ENCODE measurements at places on chromosomes 4 and X.

- H3K36me3 ChIP-seq, result no peaks in the 10 kb centered on the region
- H3K4me3 ChIP-seq, result no peak overlapping the region
- H3K27me3 ChIP-seq, result no peaks in the 10 kb centered on the region
- H3K4me1 ChIP-seq, result no peaks in the 10 kb centered on the region
Measured at GRCh38 chr4:121457278-121457875, 76.6 kb upstream of the QRFPR start.

GRCh38 chr4:90926957-90927356 lies 799.8 kb downstream of the CCSER1 start:
- no peak overlapping the region for H3K4me3 ChIP-seq
- no peak overlapping the region for H3K27ac ChIP-seq
- DNase-seq, result no peak
- no peaks in the 10 kb centered on the region for H3K36me3 ChIP-seq
- no peaks in the 10 kb centered on the region for H3K4me1 ChIP-seq

DNA sequence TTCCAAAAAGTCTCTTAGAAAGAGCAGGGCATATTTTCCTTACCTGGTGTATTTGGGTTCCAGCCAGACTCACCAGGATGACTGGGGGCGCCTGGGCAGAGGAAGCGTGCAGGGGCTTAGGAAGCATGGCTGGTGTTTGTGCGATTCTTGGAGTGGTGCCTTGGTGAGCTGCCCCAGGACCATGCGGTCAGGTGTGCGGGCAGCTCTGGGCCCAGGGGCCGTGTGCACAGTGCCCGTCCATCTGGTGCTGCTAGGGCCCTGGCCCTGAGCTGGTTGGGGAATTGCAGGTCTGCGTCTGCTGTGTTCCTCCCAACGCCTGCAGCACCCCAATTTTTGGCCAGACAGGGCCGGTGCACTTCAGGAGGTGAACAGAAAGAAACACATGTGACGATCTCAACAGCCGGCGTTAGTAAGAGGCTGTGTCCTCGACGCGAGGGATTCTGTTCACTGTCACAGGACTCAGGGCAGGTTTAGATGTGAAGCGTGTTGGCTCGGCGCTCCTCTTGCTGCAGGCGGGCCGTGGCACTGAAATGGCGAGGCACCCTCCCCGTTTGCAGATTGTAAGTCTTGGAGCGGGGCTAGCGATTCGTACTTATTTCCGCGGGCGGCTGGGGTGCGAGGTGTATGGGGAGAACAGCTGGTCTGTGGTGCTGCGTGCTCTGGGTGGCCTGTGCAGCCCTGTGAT lies 15.2 kb downstream of the RGS12 start:
- H3K27ac ChIP-seq, result no peak overlapping the region
- no peaks in the 10 kb centered on the region for H3K27me3 ChIP-seq
- H3K4me1 ChIP-seq, result peaks cover 17% of the 10 kb centered on the region
- no peaks in the 10 kb centered on the region for H3K36me3 ChIP-seq
- H3K4me3 ChIP-seq, result no peak overlapping the region

- H3K36me3 ChIP-seq, result no peaks in the 10 kb centered on the region
- H3K27ac ChIP-seq, result no peak overlapping the region
- H3K4me1 ChIP-seq, result no peaks in the 10 kb centered on the region
- no peak for DNase-seq
- no peak overlapping the region for H3K4me3 ChIP-seq
Measured at GRCh38 chr4:34935739-34936138, 1308.6 kb downstream of the ARAP2 start.

GRCh38 chrX:16770970-16771482 lies 15.2 kb upstream of the TXLNG start:
- H3K4me1 ChIP-seq, result no peaks in the 10 kb centered on the region
- no peak overlapping the region for H3K27ac ChIP-seq
- no peaks in the 10 kb centered on the region for H3K36me3 ChIP-seq
- H3K27me3 ChIP-seq, result no peaks in the 10 kb centered on the region
- no peak for DNase-seq
- no peak overlapping the region for H3K4me3 ChIP-seq

DNA sequence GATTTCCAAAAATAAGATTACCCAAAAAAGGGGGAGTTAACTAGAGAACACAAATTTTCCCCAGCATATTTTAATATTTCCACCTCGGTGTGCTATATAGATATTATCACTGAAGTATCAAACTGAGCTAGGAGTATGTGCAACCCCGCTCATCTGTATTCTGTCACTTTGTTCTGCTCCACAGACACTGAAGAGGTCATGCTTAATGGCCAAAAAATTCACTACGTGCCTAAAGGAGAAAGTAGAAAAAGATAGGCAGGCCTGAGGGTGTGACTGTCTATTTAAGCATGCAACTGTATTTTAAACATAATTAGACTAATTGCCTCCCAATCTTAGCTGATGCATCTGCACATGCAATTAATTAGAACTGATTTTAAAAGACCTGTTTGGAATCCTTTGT lies 24.5 kb downstream of the SH3RF1 start:
- H3K27ac ChIP-seq, result no peak overlapping the region
- DNase-seq, result no peak
- H3K27me3 ChIP-seq, result no peaks in the 10 kb centered on the region
- H3K36me3 ChIP-seq, result no peaks in the 10 kb centered on the region
- no peak overlapping the region for H3K4me3 ChIP-seq
- peaks cover 17% of the 10 kb centered on the region for H3K4me1 ChIP-seq

GRCh38 chrX:122788216-122788615 lies 395.9 kb upstream of the GRIA3 start:
- no peak overlapping the region for H3K27ac ChIP-seq
- no peaks in the 10 kb centered on the region for H3K4me1 ChIP-seq
- no peaks in the 10 kb centered on the region for H3K27me3 ChIP-seq

- no peak overlapping the region for H3K27ac ChIP-seq
- no peaks in the 10 kb centered on the region for H3K4me1 ChIP-seq
- H3K27me3 ChIP-seq, result no peaks in the 10 kb centered on the region
- no peaks in the 10 kb centered on the region for H3K36me3 ChIP-seq
Measured at GRCh38 chr4:100288811-100289529, 98.7 kb upstream of the DDIT4L start.

DNA sequence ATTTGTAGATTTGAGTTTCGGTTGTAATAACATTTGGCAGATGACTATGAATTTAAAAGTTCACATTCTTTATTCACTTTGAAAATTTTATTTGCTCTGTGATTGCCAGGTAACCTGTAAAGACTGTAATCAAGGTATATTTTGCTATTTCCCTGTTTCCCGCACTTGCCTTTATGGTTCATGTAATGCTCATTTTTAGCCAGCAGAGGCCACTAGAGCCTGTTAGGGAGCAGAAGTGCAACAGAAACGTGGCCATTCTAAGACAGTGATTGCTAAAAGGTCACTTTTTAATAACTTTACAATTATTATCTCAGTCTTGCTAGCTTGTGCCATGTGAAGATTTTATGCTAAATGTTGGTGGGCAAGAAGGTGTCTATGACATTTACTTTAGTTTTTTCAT lies 12.4 kb downstream of the YIPF6 start:
- peaks cover 6% of the 10 kb centered on the region for H3K27me3 ChIP-seq
- H3K4me3 ChIP-seq, result no peak overlapping the region
- H3K36me3 ChIP-seq, result no peaks in the 10 kb centered on the region
- peak; percentile 65 for DNase-seq

DNA sequence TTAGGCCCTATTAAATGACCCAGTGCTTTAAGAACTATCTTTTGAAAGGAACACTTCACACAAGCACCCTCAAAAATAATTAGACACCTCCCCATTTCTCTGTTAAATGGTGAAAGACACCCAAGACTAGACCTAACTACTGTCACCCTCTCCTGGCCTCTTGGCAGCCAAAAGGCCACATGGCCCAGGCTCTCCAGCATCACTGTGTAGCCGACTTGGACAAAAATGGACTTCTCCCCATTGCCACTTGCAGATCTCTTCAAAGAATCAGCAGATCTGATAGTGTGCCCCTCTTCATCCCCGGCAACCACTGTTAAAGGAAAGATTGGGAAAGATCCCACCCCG lies 2.0 kb downstream of the MID1IP1 start:
- no peaks in the 10 kb centered on the region for H3K4me1 ChIP-seq
- peak overlapping the region; percentile 42 for H3K4me3 ChIP-seq
- no peak for DNase-seq
- H3K36me3 ChIP-seq, result peaks cover 4% of the 10 kb centered on the region

- no peaks in the 10 kb centered on the region for H3K27me3 ChIP-seq
- no peaks in the 10 kb centered on the region for H3K4me1 ChIP-seq
- H3K36me3 ChIP-seq, result no peaks in the 10 kb centered on the region
Measured at GRCh38 chr4:3420606-3420955, 21.2 kb upstream of the HGFAC start.

- no peak for DNase-seq
- H3K27me3 ChIP-seq, result no peaks in the 10 kb centered on the region
- no peaks in the 10 kb centered on the region for H3K4me1 ChIP-seq
- no peaks in the 10 kb centered on the region for H3K36me3 ChIP-seq
- H3K4me3 ChIP-seq, result no peak overlapping the region
- no peak overlapping the region for H3K27ac ChIP-seq
Measured at GRCh38 chrX:63417649-63418048, 66.5 kb upstream of the SPIN4 start.

- no peaks in the 10 kb centered on the region for H3K36me3 ChIP-seq
- H3K4me1 ChIP-seq, result no peaks in the 10 kb centered on the region
- H3K27ac ChIP-seq, result no peak overlapping the region
Measured at GRCh38 chr4:77336411-77337142, 179.6 kb downstream of the CCNG2 start.

DNA sequence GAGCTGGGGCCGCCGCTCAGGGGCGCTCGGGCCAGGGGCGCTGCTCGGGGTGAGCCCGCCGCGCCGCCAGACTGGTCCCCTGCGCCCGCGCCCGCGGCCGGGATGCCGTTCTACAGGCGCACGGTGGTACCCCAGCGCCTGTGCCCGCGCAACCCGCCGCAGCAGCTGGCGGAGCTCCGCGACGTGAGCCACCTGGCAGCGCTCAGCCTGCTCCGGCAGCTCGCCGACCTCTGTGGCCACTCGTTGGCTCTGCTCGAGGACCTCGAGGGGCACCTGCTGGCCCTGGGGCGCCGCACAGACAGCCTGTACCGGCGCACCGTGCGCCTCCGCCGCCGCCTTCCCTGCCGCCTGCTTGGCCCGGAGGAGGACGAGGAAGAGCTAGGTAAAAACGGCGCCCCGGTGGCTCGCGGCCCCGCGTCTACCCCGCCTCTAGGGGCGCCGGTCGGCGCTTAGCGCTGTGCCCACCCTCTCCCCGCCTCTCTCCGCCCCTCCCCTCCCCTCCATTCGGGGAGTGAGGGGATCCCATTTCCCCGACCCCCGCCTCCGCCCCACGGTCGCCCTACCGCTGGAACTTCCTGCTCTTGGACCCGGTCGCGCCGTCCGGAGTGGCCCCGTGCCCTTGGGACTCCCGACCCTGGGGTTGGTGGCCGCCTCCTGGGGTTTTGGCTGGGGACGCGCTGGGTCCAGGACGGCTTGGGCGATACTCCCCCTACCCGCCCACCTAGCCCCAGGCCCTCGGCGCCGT lies 513 bp downstream of the NHSL2 start:
- DNase-seq, result no peak
- H3K4me3 ChIP-seq, result peak overlapping the region; percentile 64
- H3K27me3 ChIP-seq, result peaks cover 50% of the 10 kb centered on the region

- no peaks in the 10 kb centered on the region for H3K27me3 ChIP-seq
- H3K27ac ChIP-seq, result no peak overlapping the region
- DNase-seq, result no peak
- no peaks in the 10 kb centered on the region for H3K4me1 ChIP-seq
Measured at GRCh38 chrX:97685753-97686152, 802.0 kb downstream of the RPA4 start.

DNA sequence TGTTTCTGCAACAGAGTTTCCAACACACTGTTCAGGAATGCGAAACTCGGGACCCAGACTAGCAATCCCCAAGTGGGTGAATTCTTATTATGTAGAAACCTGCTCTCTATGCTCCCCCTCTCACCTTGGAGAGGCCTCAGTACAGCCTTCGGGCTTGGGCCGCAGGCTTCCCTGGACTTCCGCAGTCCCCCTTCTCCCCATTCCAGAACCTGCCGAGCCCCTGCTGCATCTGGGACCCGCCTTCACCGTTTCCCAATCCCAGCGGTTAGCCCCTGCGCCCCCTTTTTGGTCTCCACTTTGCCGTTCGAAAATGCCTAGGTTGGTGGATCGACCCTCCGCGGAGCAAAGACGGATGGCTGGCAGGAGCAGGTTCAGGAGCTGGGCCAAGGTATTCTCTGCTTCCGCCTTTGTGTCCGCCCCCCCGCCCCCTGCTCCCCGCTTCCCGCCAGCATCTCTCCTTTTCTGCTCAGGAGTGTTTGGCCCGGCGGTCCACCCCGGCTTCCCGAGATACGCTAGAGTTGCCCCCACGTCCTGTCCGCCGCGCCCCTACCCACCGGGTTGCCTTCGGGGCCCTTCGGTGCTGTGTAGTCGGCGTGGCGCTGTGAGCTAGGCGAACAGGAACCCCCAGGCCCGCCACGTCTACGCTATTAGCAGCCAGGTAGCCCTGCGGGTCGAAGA lies 11.5 kb downstream of the HAND2 start:
- peaks cover 94% of the 10 kb centered on the region for H3K27me3 ChIP-seq
- H3K36me3 ChIP-seq, result no peaks in the 10 kb centered on the region
- no peak for DNase-seq

GRCh38 chr4:158513256-158513655 lies 8.4 kb upstream of the RXFP1 start:
- H3K36me3 ChIP-seq, result no peaks in the 10 kb centered on the region
- no peaks in the 10 kb centered on the region for H3K27me3 ChIP-seq
- no peaks in the 10 kb centered on the region for H3K4me1 ChIP-seq
- H3K4me3 ChIP-seq, result no peak overlapping the region

DNA sequence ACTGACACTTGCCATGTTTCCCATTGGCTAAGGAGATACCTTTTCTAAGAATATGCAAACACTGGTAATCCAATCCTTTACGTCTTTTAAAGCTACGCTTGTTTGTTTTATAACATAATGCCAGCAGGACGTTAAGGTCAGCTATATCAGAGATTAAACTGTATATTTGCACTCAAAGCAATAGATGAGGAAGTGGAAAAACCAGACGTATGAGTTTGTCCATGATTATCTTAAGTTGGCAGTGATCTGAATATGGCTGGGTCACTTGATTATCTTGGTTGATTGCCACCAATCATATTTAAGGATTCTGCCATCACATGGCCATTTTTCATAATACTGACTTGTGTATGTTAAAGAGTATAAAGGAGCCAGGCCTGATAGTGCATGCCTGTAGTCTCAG lies 19.4 kb downstream of the TMSB4X start:
- no peak overlapping the region for H3K4me3 ChIP-seq
- no peak overlapping the region for H3K27ac ChIP-seq
- peaks cover 19% of the 10 kb centered on the region for H3K4me1 ChIP-seq
- no peaks in the 10 kb centered on the region for H3K27me3 ChIP-seq

DNA sequence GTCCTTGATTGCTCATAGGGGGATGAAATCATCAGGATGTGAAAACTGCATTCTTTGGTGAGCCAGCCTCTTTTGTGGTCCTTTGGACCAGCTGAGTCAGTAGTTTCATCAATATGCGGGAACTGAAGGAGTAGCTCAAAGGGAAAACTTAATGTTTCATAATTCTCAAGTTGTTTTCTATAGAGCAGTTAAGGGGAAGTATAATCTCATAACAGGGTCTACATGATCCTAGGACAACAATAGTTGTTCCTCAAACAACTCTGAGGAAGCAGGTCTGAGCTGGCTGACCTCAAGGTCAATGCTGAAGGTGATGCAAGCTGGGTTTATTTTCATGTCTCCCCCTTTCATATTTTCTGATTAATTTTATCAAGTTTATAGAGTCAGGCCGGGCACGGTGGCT lies 36.1 kb upstream of the IRF2 start:
- no peak overlapping the region for H3K4me3 ChIP-seq
- H3K4me1 ChIP-seq, result peaks cover 14% of the 10 kb centered on the region
- no peaks in the 10 kb centered on the region for H3K36me3 ChIP-seq
- no peak overlapping the region for H3K27ac ChIP-seq
- no peak for DNase-seq
- no peaks in the 10 kb centered on the region for H3K27me3 ChIP-seq

Measured in tibial nerve (tissue), 4 donors.